DND-41 (cell line): ENCODE measurements at places on chromosomes 3 and 15.

- DNase-seq: no peak
Observed at GRCh38 chr3:128041344-128041743, 10.9 kb upstream of the SEC61A1 start.

DNA sequence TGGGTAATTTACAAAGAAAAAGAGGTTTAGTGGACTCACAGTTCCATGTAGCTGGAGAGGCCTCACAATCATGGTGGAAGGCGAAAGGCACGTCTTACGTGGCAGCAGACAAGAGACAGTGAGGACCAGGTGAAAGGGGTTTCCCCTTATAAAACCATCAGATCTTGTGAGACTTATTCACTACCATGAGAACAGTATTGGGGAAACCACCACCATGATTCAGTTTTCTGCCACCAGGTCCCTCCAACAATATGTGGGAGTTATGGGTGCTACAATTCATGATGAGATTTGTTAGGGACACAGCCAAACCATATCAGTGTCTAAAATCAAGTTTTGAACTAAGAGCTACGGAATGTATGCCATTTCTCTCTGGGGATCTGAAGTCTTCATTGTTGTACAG, 354.8 kb upstream of the C2CD4B start:
- no peak for DNase-seq

GRCh38 chr3:4517643-4518311, 24.6 kb downstream of the ITPR1 start:
- DNase-seq: no peak

DNA sequence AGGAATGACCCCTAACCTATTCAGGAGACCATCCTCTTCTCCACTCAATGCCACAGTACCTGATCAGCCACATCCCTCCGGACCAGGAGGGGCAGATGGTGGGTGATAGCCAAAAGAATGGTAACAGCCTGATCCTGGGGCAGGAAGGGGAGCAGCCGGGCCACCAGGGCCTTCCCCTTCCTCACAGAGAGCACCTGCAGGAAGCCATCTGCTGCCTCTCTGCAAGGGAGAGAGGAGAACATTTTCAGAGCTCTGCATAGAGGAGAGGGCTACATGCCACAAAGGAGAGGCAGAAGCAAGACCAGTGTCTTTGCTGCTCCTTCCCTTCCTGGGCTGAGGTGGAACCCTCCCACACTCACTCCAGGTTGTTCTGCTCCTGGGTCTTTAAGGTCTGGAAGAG, 5.5 kb upstream of the SPG11 start:
- peak; percentile 34 for DNase-seq

- no peak for DNase-seq
Observed at GRCh38 chr3:113277414-113277813, 66.1 kb downstream of the BOC start.

DNA sequence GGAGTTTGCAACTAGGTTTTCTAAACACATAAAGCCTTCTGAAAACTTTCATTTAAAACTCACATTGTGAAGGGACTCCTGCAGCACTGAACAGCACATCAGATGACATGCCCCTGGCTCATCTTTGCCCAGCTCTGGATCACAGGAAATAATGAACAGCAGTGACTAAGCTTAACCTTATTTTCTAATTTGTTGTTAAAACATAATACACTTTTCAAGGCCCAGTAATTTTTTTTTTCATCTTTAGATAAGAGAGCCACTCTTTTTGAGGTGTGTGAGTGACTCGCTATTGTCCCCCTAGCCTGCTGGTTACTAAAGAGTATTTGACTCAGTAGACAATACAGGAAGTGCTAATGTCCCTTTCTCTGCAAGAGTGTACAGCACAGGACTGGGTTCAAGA, 204.0 kb downstream of the OSBPL10 start:
- DNase-seq: no peak

GRCh38 chr15:74823324-74823723, 3.1 kb upstream of the CPLX3 start:
- DNase-seq: no peak

GRCh38 chr3:160641665-160642309, 35.2 kb upstream of the ARL14 start:
- DNase-seq: no peak

DNA sequence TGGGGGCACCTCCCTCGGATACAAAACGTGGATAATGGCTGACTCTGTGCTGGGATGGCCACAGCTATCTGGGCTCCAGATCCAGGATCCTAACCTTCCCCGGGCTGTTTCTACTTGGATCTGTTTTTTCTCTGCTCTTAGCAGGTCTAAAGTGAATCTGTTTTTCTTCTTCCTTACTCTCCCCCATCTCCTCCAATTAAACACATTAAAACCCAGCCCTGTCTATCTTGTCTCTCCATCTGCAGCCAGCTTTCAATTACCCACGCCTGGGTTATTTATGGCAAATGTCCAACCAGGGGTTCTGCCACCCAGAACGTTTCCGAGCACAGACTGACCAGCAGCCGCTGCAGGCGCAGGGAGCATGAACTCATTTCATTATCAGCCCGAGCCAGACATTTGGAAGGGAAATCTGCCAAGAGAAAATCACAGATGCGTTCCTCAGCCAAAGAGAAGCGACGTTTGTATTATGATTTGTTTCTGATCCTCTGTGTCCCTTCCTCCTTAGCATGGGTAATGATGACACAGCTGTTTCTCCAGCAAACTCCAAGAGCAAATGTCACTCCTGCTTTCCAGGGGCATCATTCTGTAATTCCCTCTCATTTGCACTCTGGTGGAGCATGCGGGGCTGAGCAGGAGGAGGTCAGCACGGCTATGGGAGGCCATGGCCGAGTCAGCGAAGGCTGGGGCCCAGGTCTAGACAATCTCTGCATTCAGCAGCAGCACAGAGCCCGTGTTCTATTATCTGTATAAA, 42.0 kb downstream of the UMPS start:
- DNase-seq: no peak
